ENCODE measurements at places on chromosomes 1 and 21.
A peak's percentile ranks its signal among the peaks of the same experiment; 100 is the strongest.

DNA sequence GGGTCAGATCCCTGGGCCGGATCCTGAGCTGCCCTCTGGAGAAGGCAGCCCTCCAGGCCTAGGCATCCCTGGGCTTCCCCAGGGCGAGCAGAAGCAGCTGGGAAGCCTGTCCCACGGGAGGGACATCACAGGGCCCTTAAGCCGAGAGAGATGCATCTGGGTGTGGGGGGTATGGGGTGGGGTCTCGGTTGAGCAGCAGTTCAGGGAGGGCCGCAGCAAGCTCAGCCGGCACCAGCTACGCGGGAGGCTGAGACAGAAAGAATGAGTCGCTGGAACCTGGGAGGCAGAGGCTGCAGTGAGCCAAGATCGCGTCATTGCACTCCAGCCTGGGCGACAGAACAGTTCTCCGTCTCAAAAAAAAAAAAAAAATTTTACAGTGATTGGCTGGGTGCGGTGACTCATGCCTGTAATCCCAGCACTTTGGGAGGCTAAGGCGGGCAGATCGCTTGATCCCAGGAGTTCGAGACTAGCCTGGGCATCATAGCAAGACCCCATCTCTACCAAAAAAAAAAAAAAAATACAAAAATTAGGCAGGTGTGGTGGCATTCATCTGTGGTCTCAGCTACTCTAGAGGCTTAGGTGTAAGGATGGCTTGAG, 37.7 kb downstream of the RRP1 start:
- DNase-seq, result peak; percentile 47

GRCh38 chr1:185075476-185075875, 30.1 kb downstream of the RNF2 start:
- DNase-seq, result no peak

GRCh38 chr1:89068291-89068690, 3.3 kb upstream of the GBP1 start:
- DNase-seq, result peak; percentile 74

- peak; percentile 38 for DNase-seq
Measured at GRCh38 chr1:160954158-160955104, at the start of gene ITLN2. TSS of gene ITLN2 (minus strand) at chr1:160954809. CDS start at chr1:160954741, 68 bp downstream.

DNA sequence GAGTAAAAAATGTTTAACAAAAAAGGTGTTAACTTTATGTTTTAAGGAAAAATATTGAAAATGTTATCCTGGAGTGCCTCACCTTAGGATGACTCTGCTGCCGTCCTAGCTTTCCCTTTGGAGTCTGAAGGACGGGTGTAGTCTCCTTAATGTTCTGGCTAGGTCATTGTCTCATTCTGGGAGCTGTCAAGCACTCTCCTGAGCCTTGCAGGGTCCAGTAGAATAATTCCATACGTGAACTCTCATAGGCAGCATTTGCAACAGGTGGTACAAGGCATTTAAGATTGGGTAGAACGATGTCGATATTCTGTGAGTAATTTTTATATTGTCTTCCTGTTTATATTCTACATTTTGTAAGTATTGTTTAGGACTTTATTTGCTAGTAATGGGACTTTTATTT, 283.6 kb upstream of the C1orf105 start:
- no peak for DNase-seq

- DNase-seq, result no peak
Measured at GRCh38 chr1:65230731-65231481, 78.4 kb upstream of the DNAJC6 start.

- DNase-seq, result no peak
Measured at GRCh38 chr1:237817277-237817676, 73.4 kb downstream of the ZP4 start.

GRCh38 chr1:204113896-204114295, 37.9 kb downstream of the ETNK2 start:
- DNase-seq, result peak; percentile 59

- no peak for DNase-seq
Measured at GRCh38 chr1:211543025-211543424, 35.9 kb downstream of the SLC30A1 start.

DNA sequence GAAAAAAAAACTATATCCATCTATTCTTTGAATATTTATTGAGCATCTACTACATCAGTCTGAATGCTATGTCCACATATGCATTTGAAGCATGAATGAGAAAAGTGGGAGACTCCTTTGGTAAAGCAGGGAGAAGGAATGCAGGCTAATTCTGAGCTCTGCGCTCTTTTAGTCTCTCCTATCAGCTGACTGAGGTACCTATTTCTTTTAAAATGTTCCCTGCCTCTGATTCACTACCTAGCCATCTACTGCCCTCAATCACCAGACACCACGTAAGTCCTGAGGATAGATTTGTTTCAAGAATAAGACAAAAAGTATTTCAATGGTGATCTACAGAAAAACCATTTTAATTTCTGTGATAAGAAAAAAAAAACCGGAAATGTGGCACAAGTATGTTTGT, 3.8 kb upstream of the RGS13 start:
- DNase-seq, result peak; percentile 60

DNA sequence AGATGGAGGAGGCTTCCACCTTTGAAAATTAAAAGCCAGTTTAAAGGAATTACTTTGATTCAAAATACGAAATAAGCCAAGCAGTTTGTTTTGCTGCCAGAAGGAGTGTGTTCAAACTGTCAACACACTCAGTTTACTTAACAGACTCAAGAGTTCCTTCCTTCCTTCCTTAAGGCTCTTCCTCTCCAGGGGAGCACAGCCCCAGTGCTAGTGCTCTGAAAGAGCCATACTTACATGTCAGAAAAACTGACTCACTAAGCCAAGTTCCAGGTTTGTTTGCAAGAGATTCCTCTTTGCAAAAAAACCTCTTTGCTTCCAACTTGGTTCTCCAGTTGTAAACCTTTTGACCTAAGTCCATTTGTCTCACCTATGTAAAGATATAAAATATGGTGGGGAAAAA, 14.3 kb downstream of the SETD4 start:
- DNase-seq, result peak; percentile 44

- DNase-seq, result peak; percentile 82
Measured at GRCh38 chr1:17232759-17233661, 15.9 kb upstream of the PADI3 start.

DNA sequence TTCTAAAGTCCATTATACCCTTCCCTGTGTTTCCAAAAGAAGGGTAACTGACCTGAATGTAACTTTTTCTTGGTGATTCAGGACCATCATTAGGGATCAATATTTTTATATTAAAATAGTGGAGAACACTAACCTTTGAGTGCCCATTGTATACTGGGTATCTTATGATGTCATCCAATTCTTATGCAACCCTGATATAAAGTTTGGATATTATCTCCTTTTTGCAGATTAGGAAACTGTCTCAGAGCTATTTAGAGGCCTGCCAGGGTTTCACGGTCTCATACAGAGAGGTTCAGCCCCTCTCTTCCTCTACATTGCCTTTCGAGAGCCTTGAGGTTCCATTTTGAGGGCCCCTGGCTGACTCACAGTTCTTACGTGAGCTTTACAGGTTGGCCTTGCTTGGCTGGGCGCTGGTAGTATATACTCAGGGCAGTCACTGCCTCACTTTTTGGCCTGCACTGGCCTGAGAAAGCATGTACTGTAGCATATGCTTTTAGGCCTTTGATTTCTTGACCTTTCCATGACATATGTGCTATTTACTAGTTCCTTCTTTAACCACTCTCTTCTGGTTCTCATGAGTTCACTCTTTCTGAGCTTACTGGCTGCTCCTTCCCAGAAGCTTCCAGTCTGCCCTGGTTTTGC, 15.7 kb upstream of the FOXO6 start:
- no peak for DNase-seq

DNA sequence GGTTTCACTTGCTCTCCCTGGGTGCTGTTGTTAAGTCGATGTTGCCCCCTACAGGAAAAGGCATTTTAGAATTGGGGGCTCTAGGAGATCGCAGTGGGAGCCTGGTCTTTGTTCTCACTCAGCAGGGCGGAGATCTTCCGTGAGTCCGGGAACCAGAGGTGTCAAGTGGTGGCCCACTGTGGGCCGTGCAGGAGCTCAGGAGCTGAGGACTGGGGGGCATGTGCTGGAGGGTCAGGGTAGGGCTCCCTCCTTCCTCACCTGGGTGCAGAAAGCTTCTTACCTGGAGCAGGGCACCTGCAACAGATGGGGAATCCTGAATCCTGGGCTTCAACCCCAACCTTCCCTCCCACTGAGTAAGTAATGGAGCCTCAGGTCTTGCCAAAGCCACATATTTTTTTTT, 392.7 kb downstream of the NPHP4 start:
- no peak for DNase-seq

DNA sequence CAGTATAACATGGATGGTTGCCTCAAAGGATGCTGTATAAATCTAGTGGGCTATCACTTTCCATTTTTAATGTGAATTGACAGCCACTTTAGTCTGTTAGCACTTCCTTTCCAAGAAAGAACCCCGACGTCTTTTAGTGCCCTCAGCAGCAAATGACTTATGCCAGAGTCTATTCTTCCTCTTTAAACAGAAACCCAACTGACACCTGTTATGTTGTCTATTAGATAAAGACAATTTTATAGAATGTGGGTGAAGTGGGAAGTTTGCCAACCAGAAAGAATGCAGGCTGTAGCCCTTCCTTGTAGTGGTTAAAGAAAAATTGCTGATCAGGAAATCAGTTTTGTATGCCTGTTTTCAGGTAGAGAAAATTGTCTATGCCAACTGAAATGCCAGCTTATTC, 344.9 kb downstream of the ZNF326 start:
- no peak for DNase-seq

GRCh38 chr1:228036701-228037231, 30.0 kb downstream of the WNT3A start:
- no peak for DNase-seq

DNA sequence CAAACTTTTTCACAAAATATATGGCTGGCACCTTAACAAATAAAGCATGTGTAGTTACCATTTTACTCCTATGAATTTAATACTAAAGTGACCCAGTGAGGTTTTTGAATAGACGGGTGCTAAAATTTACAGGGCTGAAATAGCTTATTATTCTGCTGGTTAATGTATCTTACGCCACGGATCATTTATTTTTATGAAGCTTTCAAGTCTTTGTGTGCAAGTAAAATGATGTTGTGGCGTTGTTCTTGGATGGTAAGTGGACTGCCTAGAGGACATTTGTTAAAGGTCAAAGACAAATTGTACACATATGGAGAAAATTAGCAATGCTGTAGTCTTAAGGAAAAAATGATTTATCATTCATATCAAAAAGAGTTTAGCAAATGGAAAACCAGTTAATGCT, 22.8 kb downstream of the INSL5 start:
- no peak for DNase-seq

DNA sequence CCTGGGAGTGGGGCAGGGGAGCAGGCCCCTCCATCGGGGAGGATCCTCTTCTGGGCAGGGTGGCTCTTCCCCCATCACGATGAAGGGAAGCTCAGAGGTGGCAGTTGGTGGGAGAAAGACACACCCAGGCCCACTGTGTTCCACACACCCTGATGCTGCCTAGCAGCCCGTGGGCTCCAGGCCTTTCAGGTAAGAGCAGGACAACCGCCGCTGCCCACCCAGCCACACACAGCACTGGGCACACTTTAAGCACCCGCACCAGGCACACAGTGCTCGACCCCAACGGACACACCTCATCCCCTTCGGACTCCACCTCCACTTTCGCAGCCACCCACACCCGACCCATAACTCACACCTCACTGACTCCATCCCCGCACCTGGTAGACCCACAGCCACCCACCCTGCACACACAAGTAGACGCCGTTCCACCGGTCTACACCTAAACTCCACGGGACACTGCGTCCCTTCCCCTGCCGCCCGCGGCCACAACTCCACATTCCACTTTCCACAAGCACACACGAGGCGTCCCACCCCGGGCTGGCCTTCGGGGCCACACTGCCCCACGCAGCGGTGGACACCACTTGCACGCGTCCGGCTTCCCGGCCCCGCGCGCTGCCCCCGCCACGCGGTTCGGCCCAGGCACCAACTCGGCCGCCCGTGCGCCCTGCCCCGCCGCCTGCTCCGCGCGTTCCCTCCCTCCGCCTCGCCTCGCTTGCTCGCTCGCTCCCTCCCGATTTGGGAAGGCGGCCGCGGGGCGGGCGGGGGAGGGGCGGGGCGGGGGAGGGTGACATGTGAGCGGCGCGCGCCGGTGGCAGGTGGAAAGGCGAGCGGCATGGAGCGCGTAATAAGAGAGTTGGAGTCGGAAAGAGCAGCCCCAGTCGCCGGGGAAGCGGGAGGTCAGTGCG, at the start of gene KCNQ4:
KCNQ4 (plus strand) TSS at position 787 of the 905 bp plus-strand sequence. CDS start 307 bp downstream, outside the sequence.
- DNase-seq, result no peak

GRCh38 chr1:81511281-81511680, 289.5 kb upstream of the ADGRL2 start:
- DNase-seq, result no peak

- peak; percentile 90 for DNase-seq
Measured at GRCh38 chr21:45818276-45818903, 163.2 kb upstream of the COL6A1 start.

GRCh38 chr1:78779831-78780230, 130.2 kb downstream of the IFI44 start:
- DNase-seq, result peak; percentile 15

DNA sequence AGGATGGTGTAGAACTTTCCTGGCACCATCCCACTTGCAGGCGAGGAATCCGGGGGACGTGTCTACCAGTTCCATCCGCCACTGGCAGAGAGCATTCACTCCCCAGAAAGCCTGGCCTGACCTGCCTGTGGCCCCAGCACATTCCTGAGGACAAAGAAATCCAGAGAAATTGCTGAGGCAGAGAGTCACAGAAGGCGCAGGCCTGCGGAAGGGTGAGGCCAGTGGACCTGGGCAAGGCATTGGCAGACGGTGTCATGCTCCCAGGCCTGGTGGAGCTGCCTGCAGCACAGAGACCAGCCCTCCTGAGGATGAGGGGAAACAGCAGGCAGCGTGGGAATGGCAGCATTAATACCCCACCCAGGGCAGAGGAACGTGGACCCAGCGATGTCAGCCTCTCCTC, 81.2 kb upstream of the F3 start:
- DNase-seq, result peak; percentile 88

DNA sequence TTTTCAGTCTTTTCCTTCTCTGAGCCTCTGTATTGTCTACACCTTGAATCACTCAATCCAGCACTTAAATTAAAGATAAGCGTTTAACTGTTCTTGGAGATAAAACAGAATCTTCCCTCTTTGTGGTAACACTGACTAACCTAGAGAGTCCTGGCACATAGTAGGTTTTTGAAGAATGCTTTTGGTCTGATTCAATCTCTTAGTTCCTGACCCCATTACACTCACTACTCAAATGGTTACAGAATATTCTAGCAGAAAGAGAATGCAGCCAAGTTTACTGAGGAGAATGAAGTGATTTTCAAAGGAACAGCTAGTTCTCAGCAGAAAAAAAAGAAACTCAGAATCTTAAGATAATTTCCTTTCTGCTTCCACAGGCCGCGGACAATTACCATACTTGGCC, 309.2 kb upstream of the PRMT6 start:
- DNase-seq, result no peak

DNA sequence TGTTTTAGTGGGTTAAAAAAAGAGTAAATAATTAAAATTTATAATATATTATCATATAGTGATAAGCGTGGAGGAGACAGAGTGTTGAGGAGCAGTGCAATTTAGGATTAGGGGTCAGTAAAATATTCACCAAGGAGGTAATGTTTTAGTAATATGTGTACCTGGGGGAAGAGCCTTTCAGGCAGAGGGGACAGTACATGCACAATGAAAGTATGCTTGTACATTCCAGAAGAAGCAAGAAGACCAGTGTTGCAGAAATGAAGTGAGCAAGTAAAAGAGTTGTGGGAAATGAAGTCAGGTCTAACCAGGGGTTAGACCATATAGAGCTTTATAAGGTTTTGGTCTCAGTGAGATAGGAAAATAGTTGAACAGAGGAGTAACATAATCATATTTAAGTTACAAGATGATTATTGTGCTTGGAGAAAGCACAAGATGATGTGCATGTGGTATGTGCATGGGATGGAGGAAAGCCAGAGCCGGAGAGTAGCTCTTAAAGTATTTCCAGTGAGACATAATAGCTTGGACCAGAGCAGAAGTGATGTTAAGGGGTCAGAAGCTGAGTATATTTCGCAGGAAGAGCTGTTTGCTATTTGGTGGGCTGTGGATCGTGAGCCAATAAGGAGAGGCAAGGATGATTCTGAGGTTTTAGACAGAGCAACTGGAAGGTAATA, 44.8 kb downstream of the SNX7 start:
- DNase-seq, result peak; percentile 7

All from iris pigment epithelial cell (primary cell).